Neural cell (in vitro differentiated cells): ENCODE measurements at places on chromosomes 3 and 15. TPM values are rescaled to one million over a fixed set of nuclear protein-coding genes. Genes with fewer than 3 reads are reported as not detected.

AP3B2 gene
- polyA plus RNA-seq = 64.2 and 81.9 TPM in 2 replicates

SLC12A1 gene
- 0.54 and 0.67 TPM in 2 replicates for polyA plus RNA-seq

ZNF770 gene
- polyA plus RNA-seq = 18.8 and 18.9 TPM in 2 replicates

PATL2 gene
- not detected in 2 replicates for polyA plus RNA-seq

STRA6 gene
- polyA plus RNA-seq = 4.4 and 11.9 TPM in 2 replicates

POPDC2 gene
- 3.4 and 10.3 TPM in 2 replicates for polyA plus RNA-seq

FETUB gene
- polyA plus RNA-seq = not detected in 2 replicates
